ENCODE measurements at places on chromosomes 1 and 21.

- no peak for DNase-seq
Measured at GRCh38 chr1:45478121-45478814, 12.7 kb downstream of the TESK2 start.

- DNase-seq: no peak
Measured at GRCh38 chr1:161973924-161974845, 49.5 kb downstream of the OLFML2B start.

DNA sequence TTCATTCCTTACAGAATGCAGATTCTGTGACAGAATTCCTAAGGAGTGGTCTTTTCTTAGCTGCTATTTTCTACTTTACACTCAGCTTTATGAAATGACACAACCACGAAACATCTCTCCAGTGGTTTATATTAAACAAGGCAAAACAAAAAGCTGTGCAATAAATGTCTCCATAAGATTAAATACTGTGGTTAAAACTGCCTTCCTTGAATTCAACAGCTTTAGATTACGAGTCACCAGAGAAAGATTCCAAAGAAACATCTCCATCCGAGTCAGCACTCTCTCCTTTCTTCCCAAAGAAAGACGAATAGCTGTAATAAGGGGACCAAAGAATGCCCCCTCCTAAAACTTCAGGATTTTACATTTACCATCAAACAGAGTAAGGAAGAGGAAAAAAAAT lies 4.6 kb upstream of the C1orf87 start:
- DNase-seq: no peak

GRCh38 chr21:44795342-44795741 lies 6.3 kb downstream of the UBE2G2 start:
- no peak for DNase-seq

GRCh38 chr1:39145331-39145965 lies 59.0 kb upstream of the MACF1 start:
- DNase-seq: no peak

DNA sequence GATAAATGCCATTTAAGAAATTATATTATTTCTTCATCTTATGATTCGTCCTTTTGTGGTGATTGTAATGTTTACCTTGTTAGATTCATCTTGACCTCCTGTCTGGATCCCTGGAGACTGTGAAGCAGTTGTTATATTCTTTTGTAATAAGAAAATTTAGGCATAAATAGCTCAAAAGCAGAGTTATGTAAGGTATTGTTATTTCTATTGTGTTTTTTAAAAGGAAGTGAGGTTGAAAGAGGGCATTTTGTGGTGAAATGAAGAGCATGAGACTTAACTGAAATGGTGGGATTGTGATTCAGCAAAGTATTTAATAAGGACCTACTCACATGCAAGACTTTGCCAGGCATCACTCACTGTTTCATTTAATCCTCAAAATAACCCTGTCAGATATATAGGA lies 104.0 kb downstream of the PDE4B start:
- DNase-seq: no peak

DNA sequence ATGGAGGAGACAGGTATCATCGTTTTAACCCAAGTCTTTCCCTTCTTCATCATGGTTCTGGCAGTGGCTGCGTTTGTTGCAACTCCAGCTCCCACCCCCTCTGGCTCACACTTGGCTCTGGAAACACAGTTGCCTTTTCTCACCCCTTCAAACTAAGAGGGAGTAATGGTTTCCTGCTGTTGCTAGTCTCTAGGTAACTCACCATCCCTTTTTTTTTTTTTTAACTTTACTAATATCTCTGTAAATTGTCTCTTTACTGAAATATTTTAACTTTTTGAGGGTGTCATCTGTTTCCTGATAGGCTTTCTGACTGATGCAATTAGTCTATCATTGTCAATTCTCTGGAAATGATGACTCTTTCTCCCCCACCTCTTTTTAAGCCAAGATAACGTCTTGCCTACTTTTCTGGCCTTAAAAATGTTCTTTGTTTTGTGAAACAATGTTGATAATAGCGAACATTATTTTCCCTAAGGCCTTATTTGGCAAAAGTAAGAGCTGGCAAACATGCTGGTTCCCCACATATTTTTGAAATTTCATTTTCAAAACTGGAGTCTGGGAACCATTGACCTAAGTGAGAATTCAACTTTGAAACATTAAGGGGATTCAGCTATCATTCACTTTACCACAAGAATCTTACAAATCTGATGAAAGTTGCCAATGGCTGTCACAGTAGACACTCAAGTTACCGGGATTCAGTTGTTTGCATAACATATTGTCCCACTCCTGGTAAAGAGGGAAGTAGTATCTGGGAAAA lies 85.3 kb downstream of the LEPR start:
- no peak for DNase-seq

GRCh38 chr1:238331557-238331956 lies 440.8 kb upstream of the ZP4 start:
- DNase-seq: no peak

- no peak for DNase-seq
Measured at GRCh38 chr1:36008546-36009197, 75.2 kb upstream of the TEKT2 start.

DNA sequence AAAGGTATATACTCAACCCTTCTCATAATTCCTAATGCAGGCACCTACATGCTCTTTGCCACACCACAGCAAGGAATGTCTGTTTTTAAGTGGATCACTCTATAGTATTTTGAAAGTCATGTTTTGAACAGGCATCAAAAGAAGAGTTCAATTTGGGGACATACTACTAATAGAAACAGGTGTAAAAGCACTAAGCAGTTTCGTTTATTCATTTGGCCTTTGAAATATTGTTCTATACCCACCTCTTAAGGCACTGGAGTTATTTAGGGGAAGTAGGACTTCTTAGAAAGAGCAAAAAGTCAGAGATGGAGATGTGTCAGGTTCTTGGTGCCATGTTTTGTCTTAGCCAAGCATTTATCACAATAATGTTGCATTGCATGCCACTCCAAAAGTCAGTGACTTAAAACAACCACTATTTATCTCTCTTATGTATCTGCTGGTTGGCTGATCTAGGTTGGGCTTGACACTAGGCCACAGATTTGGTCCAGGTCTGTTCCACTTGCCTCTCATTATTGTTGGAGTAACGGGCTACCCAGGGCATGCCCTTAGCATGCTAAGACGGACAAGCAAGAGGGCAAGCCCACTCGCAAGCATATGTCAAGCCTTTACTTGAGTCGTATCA lies 107.5 kb downstream of the RGL1 start:
- DNase-seq: no peak

DNA sequence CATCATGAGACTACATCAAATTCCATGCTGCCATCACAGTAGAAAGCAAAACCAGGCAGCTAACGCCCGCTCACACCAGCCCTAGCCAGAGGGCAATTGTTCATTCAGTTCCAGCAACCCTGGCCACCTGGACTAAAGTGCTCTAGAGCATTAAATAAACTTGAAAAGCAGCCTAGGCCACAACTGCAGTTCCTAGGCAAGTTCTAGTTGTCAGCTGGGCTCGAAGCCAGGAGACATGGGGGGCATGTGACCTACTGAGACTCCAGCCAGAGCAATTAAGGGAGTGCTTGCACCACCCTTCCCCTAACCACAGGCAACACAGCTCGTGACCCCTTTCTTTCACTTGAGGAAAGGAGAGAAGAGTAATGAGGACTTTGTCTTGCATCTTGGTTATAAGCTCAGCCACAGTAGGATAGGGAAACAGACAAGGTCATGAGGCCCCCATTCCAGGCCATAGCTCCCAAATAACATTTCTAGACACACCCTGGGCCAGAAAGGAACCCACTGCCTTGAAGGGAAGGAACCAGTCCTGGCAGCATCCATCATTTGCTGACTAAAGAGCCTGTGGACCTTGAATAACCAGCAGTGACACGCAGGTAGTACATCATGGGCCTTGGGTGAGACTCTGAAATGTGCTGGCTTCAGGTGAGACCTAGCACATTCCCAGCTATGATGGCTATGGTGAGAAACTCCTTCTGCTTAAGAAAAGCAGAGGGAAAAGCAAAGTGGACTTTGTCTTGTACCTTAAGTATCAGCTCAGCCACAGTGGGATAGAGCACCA lies 77.0 kb downstream of the ZZZ3 start:
- DNase-seq: peak; percentile 35

DNA sequence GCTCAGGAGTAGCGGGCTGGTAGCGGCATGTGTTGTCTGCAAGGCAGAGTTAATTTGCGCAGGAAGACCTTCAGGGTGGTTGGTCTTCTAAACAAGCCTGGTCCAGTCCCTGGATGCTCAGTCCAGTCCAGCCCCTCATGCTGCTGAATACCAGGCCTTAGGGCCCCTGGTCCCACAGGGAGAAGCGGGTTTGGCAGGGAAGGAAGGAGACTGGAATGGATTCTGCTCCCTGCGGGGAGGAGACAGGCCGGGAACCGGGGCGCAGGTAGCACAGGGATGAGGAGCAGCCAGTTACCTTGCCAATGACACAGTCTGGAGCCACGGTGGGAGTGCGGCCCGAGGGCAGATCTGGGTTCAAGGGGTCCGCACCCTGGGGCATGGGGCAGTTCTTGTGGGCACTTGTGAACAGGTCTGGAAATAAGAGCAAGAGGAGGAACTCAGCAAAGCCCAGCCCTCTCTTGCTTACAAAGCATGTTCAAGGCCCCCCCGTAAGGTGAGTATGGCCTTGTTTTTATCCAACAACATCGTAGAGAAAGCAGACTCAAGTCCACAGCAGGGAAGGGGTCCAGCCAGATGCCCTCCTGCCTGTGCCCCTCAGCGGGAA lies 10.1 kb downstream of the FAM131C start:
- DNase-seq: no peak

GRCh38 chr1:147264158-147264768 lies 21.8 kb downstream of the CHD1L start:
- no peak for DNase-seq

GRCh38 chr1:17207540-17207939 lies 2.6 kb downstream of the PADI1 start:
- no peak for DNase-seq

DNA sequence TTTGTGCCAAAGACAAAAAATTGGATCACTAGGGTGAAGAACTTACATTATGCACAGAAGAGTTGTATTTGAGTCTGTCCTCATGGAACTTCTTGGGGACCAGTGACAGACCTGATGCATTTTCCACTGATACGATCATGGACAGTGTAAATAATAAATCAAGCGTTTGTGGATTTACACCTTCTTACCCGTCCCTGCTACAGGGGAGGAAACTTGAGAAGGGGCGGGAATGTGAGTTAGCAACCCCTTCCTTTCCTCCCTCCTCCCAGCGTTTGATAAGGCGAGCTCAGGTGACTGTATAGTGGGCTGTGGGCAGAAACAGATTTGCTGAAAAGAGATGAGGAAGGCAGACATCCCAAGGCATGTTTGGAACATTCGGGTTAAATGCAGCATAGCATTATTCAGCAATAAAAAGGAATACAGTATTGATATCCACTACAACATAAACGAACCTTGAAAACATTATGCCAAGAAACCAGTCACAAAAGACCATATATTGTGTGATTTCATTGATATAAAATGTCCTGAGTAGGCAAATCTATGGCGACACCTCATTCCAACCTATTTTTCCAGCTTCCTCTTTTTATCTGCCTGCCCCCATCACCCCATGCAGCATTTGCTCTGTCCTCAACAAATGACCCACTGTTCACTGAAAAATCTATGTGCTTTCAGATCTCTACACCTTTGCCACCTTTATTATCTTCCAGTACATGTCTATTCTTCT lies 128.7 kb downstream of the ZZZ3 start:
- DNase-seq: no peak

GRCh38 chr1:172390683-172391551 lies 29.6 kb upstream of the C1orf105 start:
- no peak for DNase-seq

- peak; percentile 36 for DNase-seq
Measured at GRCh38 chr1:77030401-77031105, 163.3 kb downstream of the ST6GALNAC5 start.

GRCh38 chr1:234683861-234684632 lies 74.1 kb upstream of the IRF2BP2 start:
- DNase-seq: peak; percentile 67

DNA sequence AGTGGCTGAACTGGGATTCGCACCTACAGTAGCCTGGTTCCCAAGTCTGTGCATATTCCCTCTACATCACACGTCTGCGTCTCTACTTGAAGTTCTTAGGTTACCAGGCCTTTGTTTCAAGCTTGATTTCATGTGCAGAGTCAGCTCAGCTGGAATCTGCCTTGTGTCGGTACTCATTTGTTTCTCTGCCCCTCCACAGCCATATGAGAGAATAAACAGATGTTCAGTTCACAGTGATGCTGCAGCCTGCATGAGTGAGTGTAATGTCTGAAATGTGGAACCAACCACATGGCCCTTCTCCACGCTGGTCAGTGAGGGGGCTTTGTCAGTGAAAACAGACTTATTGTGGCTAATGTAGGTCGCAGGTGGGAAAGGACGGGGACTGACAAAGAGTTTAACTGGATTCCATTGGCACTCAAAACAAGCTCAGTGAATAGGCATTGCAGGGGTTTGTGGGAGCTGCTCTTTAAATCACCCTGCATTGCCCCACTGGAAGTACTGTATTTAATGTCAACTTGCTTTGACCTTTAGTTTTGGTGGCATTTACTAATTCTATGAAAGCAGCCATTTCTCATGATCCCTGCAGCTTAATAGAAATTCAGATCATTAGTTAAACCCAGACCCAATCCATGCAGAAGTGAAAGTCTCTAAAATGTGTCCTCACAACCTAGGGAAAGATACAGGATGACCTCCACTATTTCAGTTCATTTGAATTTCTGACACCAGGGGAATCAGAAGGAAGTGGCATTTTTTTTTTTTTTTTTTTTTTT lies 136.4 kb upstream of the FAM78B start:
- no peak for DNase-seq

DNA sequence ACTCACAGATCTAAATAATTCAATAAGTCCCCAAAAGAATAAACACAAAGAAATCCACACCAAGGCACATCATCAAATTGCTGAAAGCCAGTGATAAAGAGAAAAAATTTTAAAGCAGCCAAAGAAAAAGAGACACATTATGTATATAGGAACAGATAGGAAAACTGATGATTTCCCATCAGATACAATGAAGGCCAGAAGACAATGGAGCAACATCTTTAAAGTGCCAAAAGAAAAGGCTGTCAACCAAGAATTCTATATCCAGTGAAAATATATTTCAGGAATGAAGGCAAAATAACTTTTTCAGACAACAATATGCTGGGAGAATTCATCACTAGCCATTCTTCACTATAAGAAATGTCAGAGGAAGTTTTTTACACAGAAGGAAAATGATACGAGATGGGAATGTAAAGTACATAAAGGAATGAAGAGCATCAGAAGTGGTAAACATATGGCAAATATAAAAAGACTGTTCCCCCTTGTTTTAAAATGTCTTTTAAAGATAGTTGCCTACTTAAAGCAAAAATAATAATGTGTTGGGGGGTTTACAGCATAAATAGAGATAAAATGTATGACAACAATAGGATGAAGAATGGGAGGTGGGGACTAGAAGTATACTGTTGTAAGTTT lies 9.4 kb upstream of the MYOG start:
- DNase-seq: no peak

GRCh38 chr1:74681001-74681400 lies 7.4 kb upstream of the ERICH3 start:
- no peak for DNase-seq

- peak; percentile 96 for DNase-seq
Measured at GRCh38 chr1:179881642-179882252, 338 bp upstream of the TOR1AIP1 start.

GRCh38 chr1:240149484-240150094 lies 57.9 kb downstream of the FMN2 start:
- DNase-seq: peak; percentile 6

GRCh38 chr1:87061742-87062156 lies 147.3 kb downstream of the HS2ST1 start:
- peak; percentile 6 for DNase-seq

GRCh38 chr1:11352816-11353799 lies 80.1 kb downstream of the UBIAD1 start:
- no peak for DNase-seq
